Endodermal cell (in vitro differentiated cells): ENCODE measurements at places on chromosomes 7 and 10.

- DNase-seq = no peak
These were observed 99.9 kb upstream of the AKR1E2 start for GRCh38 chr10:4725917-4726606.

DNA sequence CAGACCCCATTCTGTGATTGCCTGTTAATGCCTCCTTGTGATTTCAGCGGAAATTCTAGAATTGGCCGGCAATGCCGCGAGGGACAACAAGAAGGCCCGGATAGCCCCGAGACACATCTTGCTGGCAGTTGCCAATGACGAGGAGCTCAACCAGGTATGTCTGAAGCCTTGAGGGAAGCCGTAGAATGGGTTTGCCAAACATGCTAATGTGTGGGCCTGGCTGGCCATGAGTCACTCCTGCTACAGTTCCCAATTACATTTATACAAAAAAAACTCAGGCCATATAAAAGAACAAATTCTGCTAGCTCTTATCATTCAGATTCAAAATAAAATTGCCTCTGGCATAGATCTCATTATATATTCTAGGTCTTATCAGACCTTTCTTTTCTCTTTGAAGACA is 37.4 kb downstream of the MACROH2A2 start:
- no peak for DNase-seq

DNA sequence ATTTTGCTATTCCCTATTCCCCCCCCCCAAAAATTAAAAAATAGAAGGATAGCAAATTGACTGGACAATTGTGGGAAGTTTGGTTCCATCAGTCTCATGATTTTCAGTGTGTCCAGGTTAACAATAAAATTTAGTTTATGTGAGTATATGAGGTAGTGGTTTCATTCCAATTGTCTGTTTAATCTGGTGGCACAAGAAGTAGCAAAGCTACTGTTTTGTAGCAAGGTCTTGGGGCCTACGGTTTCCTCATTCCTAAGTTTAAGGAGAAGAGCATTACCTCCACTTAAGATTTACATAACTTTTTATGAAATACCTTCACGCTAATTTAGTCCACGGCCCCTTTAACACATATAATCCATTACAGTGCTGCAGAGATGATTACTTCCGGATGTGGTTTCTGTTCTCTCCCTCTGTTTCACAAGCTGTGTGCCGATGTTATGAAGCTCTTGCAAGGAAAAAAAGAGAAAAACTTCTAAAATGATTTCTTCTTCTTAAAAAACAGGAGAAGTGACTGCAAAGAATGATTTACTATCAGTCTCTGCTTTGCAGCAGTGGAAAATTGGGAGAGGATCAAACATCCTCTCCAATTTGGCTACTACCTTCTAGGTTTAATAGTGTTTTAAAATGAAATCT is 32.7 kb upstream of the NPVF start:
- no peak for DNase-seq

DNA sequence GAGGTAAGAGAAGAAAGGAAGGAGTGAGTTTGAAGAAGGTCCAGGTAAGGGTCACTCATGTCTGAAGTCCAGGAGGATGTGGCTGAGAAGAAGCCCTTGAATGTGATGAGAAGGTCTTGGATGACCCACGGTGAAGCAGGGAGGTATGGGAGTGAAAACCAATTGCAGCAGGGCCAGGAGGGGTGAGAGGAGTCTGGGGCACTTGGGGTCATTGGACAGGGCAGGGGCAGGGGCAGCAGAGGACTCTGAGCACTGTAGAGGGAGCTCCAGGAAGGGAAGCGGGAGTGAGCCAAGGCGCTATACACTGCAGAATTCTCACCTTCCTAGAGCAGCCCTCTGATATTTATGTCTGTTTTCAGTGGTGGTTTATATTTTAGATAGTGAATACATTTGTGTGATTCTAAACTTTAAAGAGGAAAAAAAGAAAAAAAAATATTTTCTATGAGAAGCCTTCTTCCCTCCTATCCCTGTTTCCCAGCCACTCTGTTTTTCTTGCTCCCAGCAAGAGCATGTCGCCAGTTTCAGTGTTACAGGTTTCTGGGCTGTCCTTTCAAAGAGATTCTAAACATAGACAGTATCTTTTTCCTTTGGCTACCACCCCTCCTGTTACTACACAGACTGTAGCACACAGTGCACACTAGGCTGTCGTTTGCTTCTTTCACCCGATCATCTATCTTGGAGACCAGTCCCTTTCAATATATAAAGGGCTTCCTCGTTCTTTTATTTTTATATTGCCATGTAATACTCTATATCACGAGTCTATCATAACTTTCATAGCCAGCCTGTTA is 24.5 kb downstream of the BLVRA start:
- no peak for DNase-seq

DNA sequence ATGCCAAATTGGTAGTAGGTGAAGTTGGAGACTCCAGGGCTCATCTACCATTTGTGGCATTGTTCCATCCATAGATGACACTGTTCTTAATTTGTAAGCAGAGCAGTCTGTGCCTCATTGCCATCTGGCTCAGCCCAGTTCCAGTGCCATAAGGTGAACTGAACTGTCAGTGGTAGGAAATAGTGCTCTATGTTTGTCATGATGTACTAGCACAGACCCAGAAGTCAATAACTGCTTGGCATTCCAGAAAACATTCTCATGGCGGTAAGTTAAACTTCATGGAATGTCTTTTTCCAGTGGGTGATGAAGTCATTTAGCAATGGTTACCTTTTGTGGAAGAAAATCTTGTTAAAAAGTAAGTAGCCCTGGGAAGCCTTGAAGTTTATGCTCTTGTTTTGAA is 302.7 kb downstream of the SUGCT start:
- no peak for DNase-seq

DNA sequence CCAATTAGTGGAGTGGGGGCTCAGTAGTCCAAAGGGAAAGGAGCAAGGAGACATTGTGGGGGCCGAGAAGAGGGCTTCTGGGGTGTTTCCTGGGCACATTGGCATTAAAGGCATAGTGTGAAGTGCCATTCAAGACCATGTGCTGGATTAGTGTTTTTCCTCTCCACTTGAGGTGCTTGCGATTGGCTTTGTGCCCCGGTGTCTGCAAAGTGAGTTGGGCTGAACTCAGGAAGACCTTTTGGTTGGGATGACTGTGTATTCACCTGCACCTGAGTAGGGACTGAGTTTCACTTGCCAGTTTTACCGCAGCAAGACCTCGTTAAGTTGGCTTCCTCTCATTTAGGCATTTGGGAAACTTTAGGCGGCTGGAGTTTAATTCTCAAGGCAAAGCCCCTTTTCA is 73.0 kb downstream of the TCF7L2 start:
- DNase-seq = no peak

- no peak for DNase-seq
These were observed 95.4 kb downstream of the TRIL start for GRCh38 chr7:28862595-28863272.

DNA sequence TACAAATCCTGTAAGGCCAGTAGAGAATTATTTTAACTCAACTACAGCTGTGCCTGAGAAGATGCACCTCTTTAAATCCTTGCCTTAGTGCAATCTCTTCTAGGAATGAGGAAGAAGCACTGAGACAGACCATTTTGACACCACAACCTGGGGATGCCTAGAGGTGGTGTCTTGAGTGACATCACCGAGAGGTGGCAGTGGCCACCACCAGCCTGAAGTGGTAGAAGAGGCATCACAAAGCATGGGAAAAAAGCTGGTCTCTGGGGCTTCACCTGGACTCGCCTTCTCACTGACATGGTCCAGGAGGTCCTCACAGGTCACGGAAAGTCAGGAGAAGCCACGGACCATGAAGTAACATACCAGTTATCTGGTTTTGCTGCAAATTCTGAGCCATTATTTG is 99.2 kb upstream of the PDLIM1 start:
- no peak for DNase-seq

- no peak for DNase-seq
These were observed 662.5 kb downstream of the KCNMA1 start for GRCh38 chr10:76975126-76975525.

- DNase-seq = no peak
These were observed 64.5 kb upstream of the C10orf90 start for GRCh38 chr10:126734967-126735366.

GRCh38 chr7:112001091-112001826 is 204.9 kb downstream of the DOCK4 start:
- DNase-seq = no peak

GRCh38 chr7:48183370-48183743 is 12.1 kb downstream of the ABCA13 start:
- no peak for DNase-seq

DNA sequence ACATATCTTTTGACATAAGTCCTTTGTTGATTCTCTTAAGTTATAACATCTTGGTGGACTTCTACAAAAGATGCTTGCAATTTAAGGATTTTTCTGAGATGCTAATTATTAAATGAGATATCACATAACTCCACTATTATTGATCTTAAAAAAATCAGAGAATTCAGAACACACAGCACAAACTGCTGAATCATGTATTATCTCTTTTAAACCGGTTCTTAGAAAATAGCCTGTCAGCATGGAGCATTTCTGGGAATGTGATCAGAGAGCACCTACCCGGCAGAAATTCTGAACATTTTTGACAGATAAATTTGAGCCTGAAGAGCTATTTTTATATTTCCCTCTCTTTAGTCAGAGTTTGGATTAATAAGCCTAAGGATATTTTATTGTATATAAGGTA is 50.2 kb upstream of the PCLO start:
- no peak for DNase-seq

DNA sequence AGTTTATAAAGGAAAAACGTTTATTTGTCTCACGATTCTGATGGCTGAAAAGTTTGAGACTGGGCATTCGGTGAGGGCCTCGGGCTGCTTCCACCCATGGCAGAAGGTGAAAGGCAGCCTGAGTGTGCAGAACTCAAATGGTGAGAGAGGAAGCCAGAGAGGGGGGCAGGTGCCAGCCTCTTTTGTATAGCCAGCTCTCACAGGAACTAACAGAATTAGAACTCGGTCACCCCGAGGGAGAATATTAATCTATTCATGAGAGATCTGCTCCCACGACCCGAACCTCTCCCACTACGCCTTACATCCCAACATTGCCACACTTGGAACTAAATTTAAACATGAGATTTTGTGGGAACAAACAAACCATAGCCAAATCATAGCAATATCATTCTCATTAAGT is 112.6 kb downstream of the ZPBP start:
- DNase-seq = no peak

- DNase-seq = peak; percentile 28
These were observed 308.8 kb upstream of the ZNF32 start for GRCh38 chr10:43957267-43958070.

GRCh38 chr10:101230183-101230917 is 1.1 kb upstream of the LBX1 start:
- peak; percentile 77 for DNase-seq

GRCh38 chr7:105408791-105409410 is 20.2 kb upstream of the SRPK2 start:
- DNase-seq = no peak

GRCh38 chr7:2412587-2413201 is 9.3 kb downstream of the CHST12 start:
- DNase-seq = no peak

- DNase-seq = no peak
These were observed 1.6 kb downstream of the POLR1F start for GRCh38 chr7:19707240-19707639.

DNA sequence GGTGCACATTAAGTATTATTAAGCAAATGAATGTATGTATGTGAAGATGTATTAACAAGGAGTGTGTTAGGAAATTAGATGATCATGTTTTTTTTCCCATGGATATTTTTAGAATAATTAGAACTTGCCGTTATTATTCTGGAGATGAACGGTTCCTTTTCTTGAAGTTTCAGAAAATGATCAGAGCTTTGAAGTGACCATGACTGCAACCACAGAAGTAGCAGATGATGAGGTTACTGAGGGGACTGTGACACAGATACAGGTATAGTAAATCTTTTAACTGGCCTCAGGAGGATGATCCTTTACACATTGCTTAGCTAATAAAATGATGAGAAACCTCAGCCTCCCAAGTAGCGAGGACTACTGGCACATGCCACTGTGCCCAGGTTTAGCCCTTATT is 18.6 kb downstream of the DMTF1 start:
- DNase-seq = no peak

GRCh38 chr10:17062493-17062892 is 67.1 kb downstream of the CUBN start:
- no peak for DNase-seq

GRCh38 chr10:109963439-109963838 is 40.1 kb upstream of the XPNPEP1 start:
- no peak for DNase-seq

GRCh38 chr10:51112013-51112412 is 37.7 kb downstream of the PRKG1 start:
- DNase-seq = no peak

DNA sequence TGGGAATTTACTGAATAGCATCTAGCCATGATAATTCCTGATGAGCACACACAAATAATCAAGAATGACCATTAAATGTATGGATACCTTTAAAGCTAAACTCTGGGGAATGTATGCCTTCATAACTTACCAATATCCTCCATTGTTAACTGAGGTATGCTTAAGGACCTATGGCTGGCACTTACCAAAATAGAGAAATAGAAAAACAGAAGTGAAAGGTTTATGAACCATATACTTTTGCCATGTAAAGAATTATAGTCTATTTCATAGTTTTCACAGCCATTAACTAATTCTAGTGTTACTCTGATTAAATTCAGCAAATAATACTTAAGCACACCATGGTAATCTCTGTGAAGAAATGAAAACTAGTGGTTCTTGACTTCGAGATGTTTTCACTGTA is 1360.6 kb upstream of the LRRTM3 start:
- no peak for DNase-seq

GRCh38 chr7:6608794-6609193 is 6.6 kb upstream of the ZNF853 start:
- no peak for DNase-seq

- DNase-seq = peak; percentile 71
These were observed 46.8 kb downstream of the NRAP start for GRCh38 chr10:113617086-113617485.
